Esophagus squamous epithelium (tissue), 5 donors: ENCODE measurements at places on chromosomes 1 and 21.

- no peak for DNase-seq
Measured at GRCh38 chr1:43934101-43934985, 742 bp downstream of the ARTN start.

- DNase-seq, result no peak
Measured at GRCh38 chr1:153928245-153928644, 5.5 kb upstream of the GATAD2B start.

- DNase-seq, result no peak
Measured at GRCh38 chr1:63976006-63976405, 202.2 kb downstream of the ROR1 start.

DNA sequence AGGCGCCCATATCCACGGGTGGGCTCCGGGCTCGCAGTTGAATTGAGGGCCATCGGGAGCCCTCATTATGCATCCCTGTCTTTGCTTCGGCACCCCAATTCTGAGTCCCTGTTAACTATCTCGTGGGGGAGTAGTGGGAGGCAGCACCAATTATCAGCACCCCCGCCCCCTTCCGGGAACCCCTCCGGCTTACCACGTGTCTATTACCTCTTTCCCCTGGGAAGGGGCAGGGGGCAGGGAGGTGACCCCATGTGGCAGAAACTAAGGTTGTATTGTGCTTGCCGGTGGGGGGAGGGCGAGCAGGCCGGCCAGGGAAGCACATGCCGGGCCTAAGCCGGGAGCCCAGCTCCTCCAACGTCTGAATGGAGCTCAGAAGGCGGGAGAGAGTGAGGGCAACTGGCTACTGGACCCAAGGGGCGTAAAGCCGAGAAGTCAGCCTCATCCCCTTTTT, 1.0 kb downstream of the LIN28A start:
- no peak for DNase-seq

DNA sequence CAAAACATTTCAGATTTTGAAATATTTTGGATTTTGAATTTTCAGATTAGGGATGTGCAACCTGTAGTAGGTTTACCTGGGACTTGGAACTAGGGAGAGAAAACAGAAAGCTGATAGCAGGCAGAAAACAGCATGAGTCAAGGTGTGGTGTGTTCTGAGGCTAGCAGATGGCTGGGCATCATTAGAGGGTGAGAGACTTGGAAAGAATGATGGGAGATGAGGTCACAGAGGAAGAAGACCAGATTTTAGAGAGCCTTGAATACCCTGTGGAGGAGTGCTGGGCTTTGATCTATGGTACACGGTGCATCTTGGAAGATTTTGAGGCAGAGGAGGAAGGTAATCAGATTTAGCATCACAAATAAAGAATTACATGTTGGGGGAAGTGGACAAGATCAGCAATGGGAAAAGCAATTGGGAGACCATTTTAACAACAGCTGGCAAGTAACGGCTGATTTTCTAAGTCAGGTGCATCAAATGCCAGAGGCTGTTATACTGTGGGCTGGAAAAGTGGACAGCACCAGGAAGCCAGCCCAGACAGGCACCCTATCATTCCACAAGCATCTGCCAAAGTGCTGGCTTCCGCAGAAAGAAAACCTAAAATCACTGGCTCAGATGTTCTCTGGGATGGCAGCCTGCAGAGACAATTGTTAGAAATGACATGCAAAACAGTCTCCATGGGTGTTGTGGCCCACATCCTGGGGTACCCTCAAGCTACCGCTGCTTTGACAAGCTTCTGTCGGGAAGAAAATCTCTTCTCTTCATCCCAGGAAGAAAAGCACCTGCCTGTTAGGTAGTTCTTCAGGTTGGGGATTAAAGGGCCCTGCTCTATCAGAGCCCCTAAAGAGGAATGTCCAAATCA, 30.9 kb upstream of the CAMK1G start:
- no peak for DNase-seq
